ENCODE measurements at places on chromosomes 16 and 17.

DNA sequence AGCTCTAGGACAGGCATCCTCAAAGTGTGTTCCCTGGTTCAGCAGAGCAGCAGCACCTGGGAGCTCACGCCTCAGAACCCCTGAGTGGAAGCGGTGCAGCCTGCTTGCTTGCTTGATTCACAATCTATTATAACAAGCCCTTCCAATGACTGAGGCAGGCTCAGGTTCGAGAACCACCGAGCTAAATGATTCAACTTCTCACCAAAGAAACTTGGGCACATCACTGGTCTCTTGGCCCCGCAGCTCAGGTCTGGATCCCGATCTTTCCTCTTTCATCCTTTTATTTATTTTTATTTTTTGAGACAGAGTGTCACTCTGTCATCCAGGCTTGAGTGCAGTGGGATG is 24.5 kb downstream of the CLUH start:
- no peak for DNase-seq

DNA sequence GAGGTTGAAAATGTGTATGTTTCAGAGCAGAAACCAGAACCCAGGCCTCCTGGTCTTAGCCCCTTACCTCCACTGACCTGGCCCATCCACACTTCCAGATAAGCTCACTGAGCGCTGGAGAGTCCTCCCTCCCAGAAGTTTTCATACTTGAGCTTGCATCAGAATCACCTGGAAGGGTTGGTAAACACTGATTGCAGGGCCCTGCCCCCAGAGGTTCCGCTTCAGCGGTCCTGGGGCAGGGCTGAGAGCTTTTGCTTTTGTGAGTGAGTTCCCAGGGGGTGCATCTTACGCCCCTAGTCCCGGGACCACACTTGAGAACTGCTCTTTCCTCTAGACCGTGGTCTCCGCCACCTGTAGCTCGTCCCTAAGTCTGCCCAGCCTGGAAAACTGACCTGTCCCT is 20.6 kb downstream of the TTYH2 start:
- DNase-seq, result no peak

GRCh38 chr17:28038802-28039201 is 3.7 kb upstream of the NLK start:
- no peak for DNase-seq

DNA sequence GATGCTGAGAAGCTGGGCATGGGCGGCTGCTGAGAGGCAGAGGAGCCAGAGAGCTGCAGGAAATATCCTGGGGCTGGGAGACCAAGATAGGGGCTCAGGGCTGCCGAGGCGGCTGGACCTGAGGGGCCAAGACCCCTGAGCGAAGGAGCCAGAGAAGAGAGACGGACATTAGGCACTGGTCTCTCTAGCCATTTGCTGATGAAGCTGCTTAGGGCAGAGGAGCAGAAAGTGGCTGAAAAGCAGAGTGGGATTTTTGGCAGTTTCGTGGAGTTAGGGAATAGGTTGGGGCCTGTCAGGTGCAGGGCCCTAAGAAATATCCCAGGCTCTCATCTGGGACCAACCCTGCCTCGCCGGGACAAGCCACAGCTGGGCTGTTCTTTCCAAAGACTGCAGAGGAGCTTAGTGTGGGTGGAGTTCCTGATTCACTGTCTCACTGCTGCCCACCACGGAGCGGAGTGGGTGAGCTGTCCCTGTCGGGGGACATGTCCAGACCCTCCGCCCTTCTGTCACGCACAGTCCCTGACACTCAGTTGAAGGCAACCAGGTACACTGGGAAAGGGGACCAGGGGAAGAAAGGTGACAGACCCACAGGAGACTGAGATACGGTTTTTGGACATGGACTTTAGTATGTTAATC is 11.3 kb upstream of the DNASE1 start:
- DNase-seq, result no peak

DNA sequence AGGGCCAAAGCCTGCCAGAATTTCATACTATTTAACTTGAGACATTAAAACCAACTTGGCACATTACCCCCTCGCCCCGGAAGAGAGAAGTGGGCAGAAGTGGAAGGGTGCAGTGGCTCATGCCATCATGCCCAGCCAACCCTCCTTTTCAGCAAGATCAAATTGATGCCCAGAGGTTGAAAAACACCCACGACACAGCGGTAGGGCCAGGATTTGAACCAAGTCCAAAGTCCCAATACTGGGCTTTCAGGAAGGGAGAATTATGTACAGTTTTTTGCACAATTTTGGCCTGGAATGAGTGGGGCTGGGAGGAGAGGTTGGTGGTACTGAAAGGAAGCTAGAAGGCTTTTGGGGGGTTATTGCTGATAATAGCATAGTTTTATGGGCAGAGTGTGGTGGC is 11.0 kb downstream of the PDP2 start:
- no peak for DNase-seq

- no peak for DNase-seq
Measured at GRCh38 chr16:23145186-23145585, 4.1 kb downstream of the USP31 start.

DNA sequence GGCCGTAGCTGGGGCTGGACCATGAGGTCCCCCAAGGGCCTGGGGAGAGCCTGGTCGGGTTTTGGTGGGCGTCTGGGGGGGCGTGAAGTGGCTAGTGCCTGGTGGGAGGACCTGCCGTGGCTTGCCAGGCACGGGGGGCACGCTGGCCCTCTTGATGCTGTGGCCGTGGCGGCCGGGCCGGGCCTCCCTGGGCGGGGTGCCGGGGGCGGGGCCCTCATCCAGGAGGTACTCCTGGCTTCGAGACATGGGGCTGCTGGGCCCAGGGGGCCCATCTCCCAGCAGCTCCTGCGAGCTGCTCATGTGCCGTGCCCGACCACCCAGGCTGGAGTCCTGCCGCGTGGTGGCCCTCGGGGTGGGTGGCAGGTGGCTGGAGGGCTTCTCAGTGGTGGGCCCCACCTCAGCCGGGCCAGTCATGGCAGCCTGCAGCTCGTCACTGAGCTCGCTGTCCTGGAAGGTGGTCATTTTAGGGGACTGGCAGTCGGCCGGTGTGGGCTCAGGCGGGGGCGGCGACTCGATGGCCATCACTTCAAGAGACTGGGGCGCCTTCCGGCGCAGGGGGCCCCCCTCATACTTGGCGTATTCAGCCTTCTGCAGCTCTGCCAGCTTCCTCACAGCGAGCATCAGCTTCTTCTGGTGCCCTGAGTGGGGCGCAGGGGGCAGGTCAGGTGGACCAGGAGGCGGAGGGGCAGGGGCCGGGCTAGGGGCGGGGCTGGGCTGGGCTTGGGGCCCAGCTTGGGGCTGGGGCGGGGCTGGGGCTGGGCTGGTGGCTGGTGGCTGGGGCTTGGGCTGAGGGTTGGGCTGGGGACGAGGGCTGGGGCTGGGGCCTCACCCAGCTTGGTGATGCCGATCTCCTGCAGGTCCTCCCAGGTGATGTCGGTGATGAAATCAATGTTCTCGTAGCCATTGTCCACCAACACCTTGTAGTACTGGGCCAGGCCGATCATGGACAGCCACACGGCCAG is 15.2 kb downstream of the CASKIN1 start:
- DNase-seq, result no peak

GRCh38 chr17:68255151-68255550 is 7.3 kb downstream of the AMZ2 start:
- no peak for DNase-seq

DNA sequence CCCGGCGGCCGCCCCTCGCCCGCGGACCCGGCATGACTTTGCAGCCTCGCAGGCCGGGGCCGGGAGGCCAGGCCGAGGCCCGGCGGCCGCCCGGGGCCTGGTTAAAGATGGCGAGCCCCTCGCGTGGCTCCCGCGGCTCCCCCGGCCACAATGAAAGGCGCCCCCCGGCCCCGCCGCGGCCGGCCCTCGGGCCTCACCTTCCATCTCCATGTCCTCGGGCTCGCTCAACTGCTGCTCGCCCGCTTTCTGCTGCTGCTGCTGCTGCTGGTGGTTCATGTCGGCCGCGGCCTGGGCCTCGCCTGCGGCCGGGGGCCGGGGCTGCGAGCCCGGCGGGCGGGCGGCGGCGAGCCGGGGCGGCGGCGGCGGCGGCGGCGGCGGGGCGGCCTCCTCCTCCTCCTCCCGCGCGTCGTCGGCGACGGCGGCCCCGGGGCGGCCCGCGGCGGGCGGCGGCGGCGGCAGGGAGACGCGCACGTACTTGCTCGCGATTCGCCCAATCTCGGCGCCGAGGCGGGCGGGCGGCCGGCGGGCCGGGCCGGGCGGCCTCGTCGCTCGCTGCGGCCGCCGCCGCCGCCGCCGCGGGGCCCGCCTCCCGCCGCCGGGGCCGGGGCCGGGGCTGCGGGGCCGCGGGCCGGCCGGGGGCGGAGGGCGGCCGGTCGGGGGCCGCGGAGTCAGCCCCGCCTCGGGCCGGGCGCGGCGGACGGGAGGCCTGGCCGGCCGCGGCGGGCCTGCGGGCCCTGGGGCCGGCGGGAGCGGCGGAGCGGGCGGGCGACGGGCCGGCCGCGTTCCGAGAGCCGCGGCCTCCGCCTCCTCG is 491 bp downstream of the USP7 start:
- DNase-seq, result no peak

DNA sequence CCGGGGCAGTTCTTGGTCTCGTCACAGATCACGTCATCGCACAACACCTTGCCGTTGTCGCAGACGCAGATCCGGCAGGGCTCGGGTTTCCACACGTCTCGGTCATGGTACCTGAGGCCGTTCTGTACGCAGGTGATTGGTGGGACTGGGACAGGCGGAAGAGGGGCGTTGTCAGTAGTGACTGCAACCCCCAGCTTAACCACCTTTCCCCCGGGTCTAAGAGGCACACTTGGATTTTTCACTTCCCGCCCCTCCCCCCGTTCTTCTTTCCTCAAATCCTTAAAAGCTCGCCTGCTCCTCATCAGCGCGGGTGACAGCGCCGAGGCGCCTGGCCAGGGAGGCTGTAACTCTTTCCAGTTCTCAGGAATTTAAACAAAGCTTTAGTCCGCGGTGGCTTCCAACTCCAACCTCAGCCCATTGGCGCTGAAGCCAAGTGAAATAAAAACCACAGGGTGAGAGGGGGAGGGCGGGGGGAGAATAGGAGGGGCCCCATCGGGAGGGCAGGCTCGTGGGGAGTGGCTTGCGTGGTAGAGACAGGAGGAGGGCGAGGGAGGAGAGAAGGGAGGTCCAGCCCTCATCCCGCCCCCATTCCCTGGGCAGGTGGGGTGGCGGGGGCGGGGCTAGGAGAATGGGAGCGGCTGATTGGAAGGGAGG is 1.5 kb downstream of the COL1A1 start:
- no peak for DNase-seq

- no peak for DNase-seq
Measured at GRCh38 chr17:48804936-48805411, 12.1 kb downstream of the TTLL6 start.

DNA sequence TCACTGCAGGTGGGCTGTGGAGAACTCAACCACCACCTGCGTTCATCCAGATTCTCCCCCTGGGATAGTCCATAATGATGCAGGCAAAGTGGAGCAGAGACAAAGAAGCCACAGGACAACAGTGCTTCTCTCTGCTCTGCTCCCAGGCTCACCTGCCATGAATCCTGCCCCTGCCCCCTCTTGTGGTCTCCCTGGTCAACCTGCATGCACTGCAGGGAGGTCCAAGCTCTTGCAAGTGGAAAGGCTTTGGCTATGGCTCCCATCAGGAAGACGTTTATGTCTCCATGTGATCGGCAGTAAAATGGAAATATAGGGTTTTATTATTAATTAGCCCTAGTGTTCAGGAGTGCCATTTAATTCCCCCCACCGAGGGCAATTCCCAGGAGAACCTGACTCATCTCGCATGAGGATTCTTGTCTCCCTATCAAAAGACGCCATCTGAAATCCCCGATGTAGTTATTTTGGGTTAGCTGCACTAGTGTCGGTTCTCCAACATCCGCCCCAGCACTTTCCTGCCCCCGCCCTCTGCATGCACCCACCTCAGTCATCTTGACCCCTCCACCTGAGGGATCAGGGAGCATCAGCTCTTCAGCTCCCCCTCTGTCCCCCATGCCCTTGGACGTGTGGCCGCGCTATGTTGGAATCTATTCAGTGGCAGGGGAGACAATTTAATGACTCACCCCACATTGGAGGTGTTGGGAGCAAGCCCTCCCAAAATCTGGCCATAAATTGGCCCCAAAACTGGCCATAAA is 91.8 kb downstream of the KCNJ12 start:
- no peak for DNase-seq

- DNase-seq, result no peak
Measured at GRCh38 chr17:11391134-11391533, 150.1 kb downstream of the SHISA6 start.

- no peak for DNase-seq
Measured at GRCh38 chr17:48995974-48996721, 1.0 kb upstream of the IGF2BP1 start.

- no peak for DNase-seq
Measured at GRCh38 chr16:46889942-46890300, 5.8 kb downstream of the GPT2 start.

DNA sequence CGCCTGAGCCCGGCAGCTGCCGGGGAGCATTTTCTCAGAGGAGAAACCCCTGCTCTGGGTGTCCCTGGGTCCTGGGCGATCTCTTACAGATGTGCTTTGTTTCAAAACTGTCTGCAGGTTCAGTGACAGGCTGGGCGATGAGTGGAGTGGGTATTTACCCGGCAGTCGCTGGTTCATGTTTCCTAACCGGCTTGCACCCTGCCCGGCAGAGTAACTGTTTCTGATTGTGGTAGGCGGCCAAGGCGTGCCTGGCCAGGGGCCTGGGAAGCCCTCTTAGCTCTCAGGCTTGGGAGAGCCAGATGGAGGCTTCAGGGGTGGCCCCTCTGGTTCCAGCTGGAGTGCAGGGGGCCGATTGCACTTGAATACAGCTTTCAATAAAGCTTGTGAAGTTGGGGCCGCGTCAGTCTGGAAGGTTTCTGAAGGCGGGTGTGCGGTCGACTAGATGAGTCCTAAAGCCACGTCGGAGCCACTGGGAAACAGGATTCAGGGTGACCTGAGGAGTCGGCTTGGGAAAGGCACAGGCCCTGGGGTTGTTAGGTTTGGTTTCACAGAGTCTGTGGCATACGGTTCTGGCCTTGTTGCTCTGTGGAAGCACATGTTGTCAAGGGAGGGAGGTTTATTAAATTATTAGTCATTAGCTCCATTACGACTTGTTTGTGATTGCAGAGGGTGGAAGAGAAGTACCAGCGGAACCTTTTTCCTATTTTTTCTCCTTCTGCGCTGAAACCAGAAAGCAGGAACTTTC is 1.4 kb downstream of the BAIAP2 start:
- DNase-seq, result no peak

DNA sequence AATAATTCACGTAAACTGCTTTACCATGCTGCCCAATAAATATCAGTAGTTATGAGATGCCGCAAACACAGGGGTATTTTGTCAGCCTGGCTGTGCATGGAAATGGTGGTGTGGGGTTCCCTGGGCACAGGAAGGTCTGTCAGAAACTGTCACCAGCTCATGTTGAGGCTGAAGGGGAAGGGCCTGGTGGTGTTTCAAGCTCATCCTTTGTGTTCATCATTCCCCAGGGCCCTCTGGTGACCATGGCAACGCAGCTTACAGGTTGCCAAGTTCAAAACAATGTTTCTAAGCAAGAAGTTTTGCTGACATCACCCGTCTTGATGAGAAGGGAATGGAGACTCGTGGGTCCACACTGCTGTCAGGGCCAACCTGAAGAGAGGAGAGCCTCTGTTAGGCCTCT is 348.9 kb upstream of the C16orf82 start:
- no peak for DNase-seq

GRCh38 chr17:30922235-30923030 is 688 bp downstream of the ADAP2 start:
- no peak for DNase-seq

- DNase-seq, result no peak
Measured at GRCh38 chr17:44527102-44527501, 23.9 kb upstream of the GPATCH8 start.

GRCh38 chr16:78842950-78843349 is 743.5 kb downstream of the WWOX start:
- DNase-seq, result no peak

- DNase-seq, result no peak
Measured at GRCh38 chr16:6155271-6155670, 1057.7 kb upstream of the EEF2KMT start.
